Neuronal stem cell (in vitro differentiated cells): ENCODE measurements at places on chromosomes 1 and 21.

GRCh38 chr1:108643492-108644335, 17.2 kb downstream of the HENMT1 start:
- DNase-seq, result peak; percentile 17

DNA sequence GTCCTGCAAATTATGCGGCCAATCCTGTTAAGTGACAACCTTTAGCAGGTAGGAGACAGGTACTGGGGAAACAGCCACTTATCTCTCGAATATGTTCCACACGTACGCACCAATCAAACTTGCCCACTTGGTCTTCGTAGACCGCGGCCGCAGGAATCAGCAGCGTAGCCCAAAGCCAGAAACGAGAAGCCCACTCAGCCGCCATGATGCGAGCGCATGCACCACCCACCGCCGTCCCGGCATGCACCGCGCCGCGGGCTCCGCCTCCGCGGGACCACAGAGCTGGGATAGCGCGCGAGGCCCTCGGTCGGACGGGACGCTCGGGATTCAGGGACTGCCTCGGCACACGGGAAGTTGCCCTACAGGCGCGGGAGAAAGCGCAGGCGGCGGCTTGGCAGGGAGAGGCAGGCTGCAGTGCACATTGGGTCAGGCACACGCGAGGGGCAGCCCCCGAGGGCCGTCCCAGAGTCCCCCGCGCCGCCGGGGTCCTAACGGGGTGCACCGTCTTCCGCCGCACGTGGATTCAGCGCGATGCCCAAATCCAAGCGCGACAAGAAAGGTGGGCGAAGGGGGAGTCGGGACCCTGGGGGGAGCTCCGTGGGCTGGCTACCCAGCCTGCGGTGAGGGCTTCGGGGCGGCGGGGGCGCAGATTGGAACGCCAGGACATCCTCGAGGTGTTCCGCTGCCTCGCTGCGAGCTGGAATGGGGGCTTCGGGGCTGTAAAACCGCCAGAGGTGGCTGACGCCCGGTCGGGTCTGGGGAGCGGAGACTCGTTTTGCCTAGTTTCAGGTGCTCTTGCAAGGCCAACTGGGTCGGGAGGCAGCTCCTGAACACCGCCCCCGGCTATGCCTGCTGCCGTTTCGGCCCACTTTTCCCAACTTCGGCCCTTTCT, at the start of the genes EMC1 and MRTO4:
Gene EMC1 (minus strand): TSS at position 220 of the 892 bp plus-strand sequence. CDS start 15 bp downstream, at position 205.
Gene MRTO4 (plus strand): TSS at position 501 of the 892 bp plus-strand sequence. CDS start 31 bp downstream, at position 532.
- peak; percentile 85 for DNase-seq

GRCh38 chr1:225845571-225846259, 35.8 kb downstream of the EPHX1 start:
- peak; percentile 65 for DNase-seq

- no peak for DNase-seq
Measured at GRCh38 chr1:40092706-40093639, 4.1 kb downstream of the PPT1 start.

DNA sequence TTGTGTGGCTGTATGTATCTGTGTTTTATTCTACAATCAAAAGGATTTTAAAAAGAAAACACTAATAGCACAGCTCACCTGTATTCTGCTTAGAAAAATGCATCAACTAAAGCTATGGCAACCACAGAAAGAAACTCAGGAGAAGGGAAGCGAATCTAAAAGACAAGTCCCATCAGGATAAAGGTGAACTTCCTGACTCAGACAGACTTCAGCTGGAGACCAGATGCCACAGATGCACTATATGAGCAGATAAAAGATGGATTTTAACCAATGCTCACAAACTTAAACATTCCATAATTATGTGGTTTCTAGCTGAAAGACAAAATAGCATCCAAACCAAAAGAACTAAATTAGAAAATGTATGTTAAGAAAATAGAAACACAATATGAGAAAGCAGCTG, 231.0 kb downstream of the RERE start:
- no peak for DNase-seq
